ENCODE measurements at places on chromosomes 5 and 9. TPM values are rescaled to one million over a fixed set of nuclear protein-coding genes. Genes with fewer than 3 reads are reported as not detected.

CFAP77 gene
- 0.18 TPM for total RNA-seq

KLF9 gene
- total RNA-seq = 0.97 TPM

DNM1 gene
- 16.9 TPM for total RNA-seq

C6 gene
- not detected for total RNA-seq

KCNMB1 gene
- total RNA-seq = not detected

CSF1R gene
- not detected for total RNA-seq

Measured in H7 (cell line).